CD4-positive, CD25-positive, alpha-beta regulatory T cell (primary cell): ENCODE measurements at places on chromosomes 3 and 15. TPM values are rescaled to one million over a fixed set of nuclear protein-coding genes. Genes with fewer than 3 reads are reported as not detected.

RHOV gene
- polyA plus RNA-seq = not detected

DNA sequence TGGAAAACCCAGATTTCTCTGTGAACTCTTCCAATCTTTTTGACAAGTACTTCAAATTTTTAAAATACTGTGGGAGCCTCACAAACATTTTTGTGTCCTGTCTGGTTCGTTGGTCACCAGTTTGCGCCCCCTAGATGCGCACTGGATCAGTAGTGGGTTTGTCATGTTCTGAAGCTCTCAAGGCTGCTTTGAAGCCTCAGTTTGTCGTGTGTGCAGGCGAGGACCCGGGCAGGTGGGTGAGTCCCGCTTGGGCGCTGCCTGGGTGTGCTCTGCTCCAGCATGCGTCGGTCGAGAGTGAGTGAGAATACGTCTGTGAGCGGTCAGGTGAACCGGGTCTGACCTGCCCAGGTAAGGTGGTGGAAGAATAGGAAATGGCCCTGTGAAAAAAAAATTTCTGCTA is 17.3 kb upstream of the AEN start:
- no peak for DNase-seq
- no peak overlapping the region for H3K27ac ChIP-seq
- no peak overlapping the region for H3K4me3 ChIP-seq

DNA sequence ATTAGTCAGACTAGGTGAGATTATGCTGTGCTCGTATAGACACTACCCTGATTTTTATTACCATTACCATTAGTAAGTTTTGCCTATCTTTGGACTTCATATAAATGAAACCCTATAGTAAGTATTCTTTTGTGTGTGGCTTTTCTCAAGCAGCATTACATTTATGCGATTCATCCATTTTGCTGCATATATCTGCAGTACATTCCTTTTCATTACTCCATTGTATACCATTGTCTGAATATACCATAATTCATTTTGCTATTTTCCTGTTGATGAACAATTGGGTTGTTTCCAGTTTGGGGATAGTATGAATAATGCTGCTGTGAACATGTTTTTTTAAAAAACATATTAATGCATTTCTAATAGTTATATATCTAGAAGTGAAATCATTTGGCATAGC is 45.3 kb downstream of the TMEM212 start:
- peaks cover 3% of the 10 kb centered on the region for H3K27me3 ChIP-seq
- no peak overlapping the region for H3K27ac ChIP-seq
- no peak for DNase-seq

- no peaks in the 10 kb centered on the region for H3K27me3 ChIP-seq
- H3K27ac ChIP-seq = no peak overlapping the region
- no peaks in the 10 kb centered on the region for H3K4me1 ChIP-seq
Observed at GRCh38 chr3:66633402-66634381, 132.9 kb upstream of the LRIG1 start.

DNA sequence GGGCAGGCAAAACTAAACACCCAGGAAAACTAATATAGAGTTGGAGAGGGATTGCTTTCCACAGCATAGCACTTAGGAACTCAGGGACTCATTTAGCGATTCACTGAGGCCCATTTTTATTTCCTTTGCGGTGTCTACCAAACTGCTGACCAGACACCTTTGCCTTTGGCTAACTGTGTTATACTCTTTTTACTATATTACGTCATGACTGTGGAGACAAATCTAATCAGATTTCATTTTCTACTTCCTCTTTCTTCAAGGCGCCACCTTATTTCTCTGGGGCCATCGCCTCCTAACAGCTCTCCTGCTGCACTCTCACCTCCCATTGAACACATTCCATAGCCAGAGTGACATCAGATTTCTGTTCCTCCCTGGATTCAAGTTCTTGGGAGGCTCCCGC is 215.7 kb upstream of the WNT5A start:
- no peak overlapping the region for H3K27ac ChIP-seq
- H3K4me1 ChIP-seq = no peaks in the 10 kb centered on the region
- H3K4me3 ChIP-seq = no peak overlapping the region
- no peaks in the 10 kb centered on the region for H3K27me3 ChIP-seq

UBE3A gene
- polyA plus RNA-seq = 109 TPM

CLSTN2 gene
- not detected for polyA plus RNA-seq

- H3K36me3 ChIP-seq = no peaks in the 10 kb centered on the region
- no peaks in the 10 kb centered on the region for H3K27me3 ChIP-seq
- no peak overlapping the region for H3K27ac ChIP-seq
- H3K4me3 ChIP-seq = no peak overlapping the region
- no peaks in the 10 kb centered on the region for H3K4me1 ChIP-seq
- DNase-seq = no peak
Observed at GRCh38 chr3:133211856-133212255, 173.7 kb downstream of the TMEM108 start.

FRMD5 gene
- 0.24 TPM for polyA plus RNA-seq

ATP10A gene
- 2.8 TPM for polyA plus RNA-seq

DNA sequence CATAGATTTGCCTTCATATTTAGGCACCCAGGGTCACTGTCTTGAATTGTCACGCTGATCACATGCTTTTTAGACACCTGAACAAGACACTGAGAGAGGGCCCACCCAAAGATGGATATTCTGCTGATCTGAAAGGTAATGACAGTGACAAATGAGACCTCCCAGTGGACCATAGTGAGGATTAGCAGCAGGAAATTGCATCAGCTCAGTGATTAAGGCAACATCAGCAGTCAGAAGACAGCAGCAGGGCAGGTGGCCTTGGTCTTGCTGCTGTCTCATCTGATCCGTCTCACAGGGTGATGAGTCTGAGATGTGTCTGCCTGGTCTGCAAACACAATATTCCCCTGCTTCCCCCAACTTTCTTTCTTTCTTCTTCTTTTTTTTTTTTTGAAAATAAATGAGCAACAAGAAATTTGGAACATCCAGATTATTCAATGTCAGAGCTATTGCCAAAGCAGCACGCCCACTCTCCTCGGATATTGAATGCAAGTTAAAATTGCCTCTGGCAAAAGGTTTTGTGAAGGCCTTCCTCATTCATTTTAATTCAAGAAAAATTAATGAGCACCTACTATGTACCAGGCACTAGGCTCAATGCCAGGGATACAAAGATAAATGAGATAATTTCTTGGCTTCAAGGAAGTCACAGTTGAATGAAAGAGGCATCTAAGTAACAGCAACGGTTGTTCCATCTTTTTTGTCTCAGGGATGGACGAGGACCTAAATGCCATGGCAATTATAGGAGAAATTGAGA is 14.1 kb downstream of the OTOL1 start:
- H3K4me1 ChIP-seq = no peaks in the 10 kb centered on the region
- H3K27me3 ChIP-seq = no peaks in the 10 kb centered on the region
- no peaks in the 10 kb centered on the region for H3K36me3 ChIP-seq
- no peak overlapping the region for H3K27ac ChIP-seq
- no peak for DNase-seq

- no peak overlapping the region for H3K27ac ChIP-seq
- DNase-seq = no peak
- no peaks in the 10 kb centered on the region for H3K4me1 ChIP-seq
- H3K4me3 ChIP-seq = no peak overlapping the region
- H3K27me3 ChIP-seq = no peaks in the 10 kb centered on the region
Observed at GRCh38 chr3:193788189-193788991, 195.4 kb downstream of the OPA1 start.

- H3K27me3 ChIP-seq = no peaks in the 10 kb centered on the region
- no peaks in the 10 kb centered on the region for H3K36me3 ChIP-seq
- DNase-seq = no peak
Observed at GRCh38 chr3:58021962-58022361, 13.7 kb downstream of the FLNB start.
